Eye (tissue), 1 donor: ENCODE measurements at places on chromosomes 11 and 22.

DNA sequence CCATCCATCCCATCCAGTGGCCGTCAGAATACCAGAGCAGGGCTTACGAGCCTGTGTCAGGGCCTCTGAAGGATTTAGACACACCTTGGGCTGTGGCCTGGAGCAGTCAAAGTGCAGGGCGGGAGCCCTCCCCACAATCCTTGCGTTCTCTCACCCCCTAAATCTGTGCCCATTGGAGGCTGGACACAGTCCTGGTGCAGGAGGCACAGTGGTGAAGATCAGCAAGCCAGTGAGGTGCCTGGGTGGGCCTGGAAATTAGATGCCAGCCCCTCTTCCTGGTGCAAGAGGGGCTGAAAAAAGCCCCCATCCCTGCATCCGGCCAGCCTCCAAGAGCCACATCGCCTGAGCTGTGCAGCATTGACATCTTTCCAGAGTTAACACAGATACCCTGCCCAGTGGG is 1045.8 kb downstream of the TBC1D22A start:
- DNase-seq: no peak

DNA sequence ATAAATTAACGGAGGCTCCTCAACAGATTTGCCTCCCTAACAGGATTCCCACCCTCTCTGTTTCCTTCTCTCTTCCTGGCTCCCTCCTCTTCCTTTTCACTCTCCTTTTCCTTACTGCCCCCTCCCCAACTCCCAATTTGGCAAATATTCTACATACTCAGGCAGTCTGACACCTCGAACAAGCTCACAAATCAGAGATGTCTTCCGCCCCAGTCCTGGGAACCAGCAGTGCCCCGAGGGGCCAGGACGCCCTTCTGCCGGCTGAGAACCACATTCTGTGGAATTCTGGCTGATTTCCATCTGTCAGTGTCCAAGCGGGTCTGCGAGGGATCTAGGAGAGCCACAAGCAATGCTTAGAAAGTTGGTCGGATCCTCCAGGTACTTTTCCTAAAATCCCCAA is 94.0 kb downstream of the NTM start:
- DNase-seq: no peak

DNA sequence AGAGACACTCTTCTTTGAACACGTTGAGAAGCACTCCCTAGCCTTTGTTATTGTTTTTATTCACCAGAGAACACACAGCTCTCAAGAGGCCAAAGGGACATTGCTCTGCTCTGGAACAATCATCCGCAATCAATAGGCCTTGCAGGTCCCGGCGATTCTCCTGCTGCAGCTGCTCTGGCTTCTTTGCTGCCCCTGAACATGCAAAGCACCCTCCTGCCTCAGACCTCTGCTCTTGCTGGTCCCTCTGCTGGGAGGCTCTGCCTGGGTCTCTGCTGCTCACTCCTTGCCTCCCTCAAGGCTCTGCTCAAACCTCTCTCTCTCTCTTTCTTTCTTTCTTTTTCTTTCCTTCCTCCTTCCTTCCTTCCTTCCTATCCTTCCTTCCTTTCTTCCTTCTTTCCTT is 232.7 kb downstream of the DSCAML1 start:
- no peak for DNase-seq

DNA sequence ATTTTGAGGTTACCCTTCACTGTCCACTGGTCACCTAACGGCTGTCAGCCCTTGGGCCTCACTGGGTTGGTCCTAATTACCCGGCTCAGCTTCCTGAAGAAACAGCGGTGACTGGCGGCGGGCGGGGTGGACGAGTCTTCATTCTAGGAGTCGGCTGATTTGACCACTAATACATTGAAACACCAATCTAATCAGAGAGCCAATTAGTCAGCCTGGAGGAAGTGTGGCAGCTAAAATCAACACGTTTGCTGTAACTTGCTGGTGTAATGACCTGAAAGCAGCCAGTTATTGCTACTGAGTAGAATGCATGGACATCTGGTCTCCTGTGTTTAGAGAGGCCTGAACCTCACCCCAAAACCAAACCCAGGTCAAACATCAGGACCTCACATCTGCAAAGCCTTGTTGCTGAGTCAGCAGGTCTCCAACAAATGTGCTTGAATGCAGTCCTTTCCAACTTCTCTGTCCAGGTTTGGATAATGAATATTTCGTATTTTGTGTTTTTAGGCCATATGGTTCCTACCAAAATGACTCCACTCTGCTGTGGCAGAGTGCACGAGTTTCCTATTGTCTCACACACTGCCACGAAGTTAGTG is 496.4 kb downstream of the BRD1 start:
- DNase-seq: no peak

GRCh38 chr11:128686745-128687177 is 7.1 kb upstream of the FLI1 start:
- DNase-seq: peak; percentile 75

DNA sequence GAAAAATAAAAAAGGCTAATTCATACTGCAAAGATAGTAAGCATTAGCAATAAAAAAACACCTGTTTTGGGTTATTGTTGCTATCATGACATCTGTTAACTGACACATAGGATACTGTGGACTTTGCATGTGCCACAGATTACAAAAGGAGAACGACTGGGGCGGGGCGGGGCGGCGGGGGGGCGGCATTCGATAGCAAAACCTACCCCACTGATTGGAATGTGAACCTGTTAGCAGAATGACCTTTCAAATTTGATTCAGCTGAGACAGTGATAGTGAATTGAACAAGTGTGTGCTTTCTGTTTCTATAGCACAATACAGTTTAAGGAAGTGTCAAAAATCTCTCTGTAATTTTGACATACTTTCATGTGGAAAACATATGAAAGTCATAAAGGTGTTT is 14.9 kb downstream of the MMP20 start:
- DNase-seq: no peak

- no peak for DNase-seq
Measured at GRCh38 chr11:11780858-11781257, 60.9 kb upstream of the USP47 start.

DNA sequence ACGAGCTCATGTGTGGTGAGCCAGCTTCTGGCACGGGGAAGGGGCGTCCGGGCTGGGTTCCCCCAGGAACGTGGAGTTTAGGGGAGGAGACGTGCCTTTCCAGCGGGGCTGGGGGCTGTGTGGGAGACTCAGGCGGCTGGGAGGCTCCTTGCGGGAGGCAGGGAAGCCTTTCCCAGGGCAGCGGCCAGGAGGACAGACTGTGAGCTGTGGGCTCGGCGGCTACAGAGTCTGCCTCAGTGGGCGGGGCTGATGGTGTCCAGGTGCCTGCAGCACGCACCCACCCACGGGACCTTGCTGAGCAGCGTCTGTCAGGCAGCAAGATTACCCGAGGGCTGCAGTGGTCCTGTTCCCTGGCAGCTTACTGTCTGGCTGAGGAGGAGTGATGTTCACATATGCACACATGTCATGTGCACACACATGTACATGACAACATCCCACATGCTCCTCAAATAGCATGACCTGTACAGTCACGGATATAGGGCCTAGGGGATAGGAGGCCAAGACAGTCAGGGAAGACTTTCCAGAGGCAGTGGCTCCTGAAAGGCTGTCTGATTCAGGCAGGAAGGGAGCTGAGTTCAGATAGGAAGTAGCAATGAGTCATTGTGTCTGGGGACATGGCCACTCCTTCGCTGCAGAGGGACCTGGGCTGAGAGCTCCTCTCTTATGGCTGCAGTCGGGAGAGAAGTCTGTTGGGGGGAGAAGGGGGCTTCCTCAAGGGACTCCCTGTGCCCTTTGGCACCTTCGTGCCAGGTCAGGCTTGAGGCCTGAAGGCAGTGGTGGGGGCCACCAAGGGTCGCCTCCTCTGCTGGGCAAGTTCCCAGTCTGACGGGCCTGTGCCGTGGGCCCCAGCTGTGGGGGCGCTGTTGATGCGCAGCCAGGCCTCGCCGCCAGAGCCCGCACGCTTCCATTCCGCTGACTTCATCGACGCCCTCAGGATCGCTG is 23.3 kb upstream of the PPP6R3 start:
- DNase-seq: no peak

- DNase-seq: no peak
Measured at GRCh38 chr11:117062498-117062897, 35.7 kb downstream of the SIK3 start.

- DNase-seq: no peak
Measured at GRCh38 chr11:66692446-66692845, 14.8 kb upstream of the RBM4B start.

DNA sequence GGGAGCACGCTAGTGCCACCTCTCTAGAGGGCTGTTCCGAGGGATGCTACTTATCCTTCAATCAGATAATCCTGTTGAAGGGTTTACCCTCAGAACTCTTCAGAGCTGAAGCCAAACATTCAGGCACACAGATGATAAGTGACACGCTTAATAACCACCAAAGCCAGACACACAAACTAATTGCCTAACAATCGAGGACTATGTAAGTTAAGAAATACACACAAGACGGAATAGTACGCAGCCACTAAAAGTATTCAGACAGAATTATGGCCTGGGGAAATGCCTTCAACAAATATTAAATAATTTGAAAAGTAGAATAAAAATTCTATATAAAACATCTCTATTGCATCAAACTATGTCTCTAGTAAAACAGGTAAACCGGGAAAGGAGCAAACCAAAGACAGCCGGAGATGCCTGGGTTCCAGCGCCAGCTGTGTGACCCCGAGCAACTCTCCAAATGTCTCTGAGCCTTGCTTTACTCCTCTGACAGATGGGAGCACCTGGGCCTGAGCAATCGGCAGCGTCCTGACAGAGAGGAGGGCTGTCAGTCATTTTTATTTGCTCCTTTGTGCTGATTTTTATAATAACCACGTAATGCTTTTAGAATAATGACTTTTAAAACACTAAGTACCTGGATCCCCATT is 11.3 kb downstream of the LRFN4 start:
- DNase-seq: no peak

GRCh38 chr11:72222106-72222891 is 2.3 kb upstream of the INPPL1 start:
- no peak for DNase-seq

GRCh38 chr22:47007496-47007895 is 245.0 kb downstream of the TBC1D22A start:
- no peak for DNase-seq
